ENCODE measurements at places on chromosomes 7 and 10. TPM values are rescaled to one million over a fixed set of nuclear protein-coding genes. Genes with fewer than 3 reads are reported as not detected.

Gene WASHC2C
- 23.4 TPM for total RNA-seq

- no peaks in the 10 kb centered on the region for H3K4me1 ChIP-seq
- no peak for DNase-seq
- no peaks in the 10 kb centered on the region for H3K27me3 ChIP-seq
- no peak overlapping the region for H3K27ac ChIP-seq
- no peaks in the 10 kb centered on the region for H3K36me3 ChIP-seq
Observed at GRCh38 chr7:90648107-90648506, 52.0 kb downstream of the CDK14 start.

- H3K36me3 ChIP-seq: no peaks in the 10 kb centered on the region
- no peaks in the 10 kb centered on the region for H3K27me3 ChIP-seq
- no peak overlapping the region for H3K27ac ChIP-seq
- H3K4me3 ChIP-seq: no peak overlapping the region
- no peak for DNase-seq
Observed at GRCh38 chr7:109844362-109844761, 1246.6 kb upstream of the LRRN3 start.

Gene GPC2
- total RNA-seq: 5.5 TPM

Gene APBB1IP
- 52.1 TPM for total RNA-seq

GRCh38 chr10:74871595-74872382 is 45.4 kb downstream of the KAT6B start:
- peak overlapping the region; percentile 45 for H3K27ac ChIP-seq
- peak; percentile 28 for DNase-seq
- H3K27me3 ChIP-seq: no peaks in the 10 kb centered on the region
- H3K4me1 ChIP-seq: peaks cover 45% of the 10 kb centered on the region
- H3K4me3 ChIP-seq: peak overlapping the region; percentile 32
- no peaks in the 10 kb centered on the region for H3K36me3 ChIP-seq

DNA sequence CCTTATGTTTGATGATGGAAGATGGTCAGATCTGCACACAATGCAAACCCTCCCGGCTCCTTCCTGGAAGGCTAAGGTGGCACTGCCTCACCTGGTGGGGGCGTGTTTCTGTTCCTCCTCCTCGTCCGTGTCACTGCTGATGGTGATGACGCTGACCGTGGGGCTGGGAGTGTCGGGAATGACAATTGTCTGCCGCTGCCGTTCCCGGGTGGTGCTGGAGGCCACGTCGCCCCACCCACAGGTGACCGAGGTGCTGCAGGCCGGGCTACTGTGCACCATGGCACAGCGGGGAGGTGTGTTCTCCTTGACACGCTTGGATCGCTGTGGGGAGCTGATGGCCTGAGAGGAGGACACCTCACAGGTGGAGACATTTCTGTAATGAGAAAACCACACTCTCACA is 73.1 kb downstream of the CLEC2L start:
- H3K4me1 ChIP-seq: no peaks in the 10 kb centered on the region
- H3K36me3 ChIP-seq: peaks cover 22% of the 10 kb centered on the region
- H3K27me3 ChIP-seq: no peaks in the 10 kb centered on the region
- no peak overlapping the region for H3K4me3 ChIP-seq
- H3K27ac ChIP-seq: no peak overlapping the region

GRCh38 chr7:1292972-1293830 is 60.5 kb downstream of the UNCX start:
- peaks cover 19% of the 10 kb centered on the region for H3K27me3 ChIP-seq
- H3K27ac ChIP-seq: no peak overlapping the region
- no peaks in the 10 kb centered on the region for H3K36me3 ChIP-seq
- no peak overlapping the region for H3K4me3 ChIP-seq

DNA sequence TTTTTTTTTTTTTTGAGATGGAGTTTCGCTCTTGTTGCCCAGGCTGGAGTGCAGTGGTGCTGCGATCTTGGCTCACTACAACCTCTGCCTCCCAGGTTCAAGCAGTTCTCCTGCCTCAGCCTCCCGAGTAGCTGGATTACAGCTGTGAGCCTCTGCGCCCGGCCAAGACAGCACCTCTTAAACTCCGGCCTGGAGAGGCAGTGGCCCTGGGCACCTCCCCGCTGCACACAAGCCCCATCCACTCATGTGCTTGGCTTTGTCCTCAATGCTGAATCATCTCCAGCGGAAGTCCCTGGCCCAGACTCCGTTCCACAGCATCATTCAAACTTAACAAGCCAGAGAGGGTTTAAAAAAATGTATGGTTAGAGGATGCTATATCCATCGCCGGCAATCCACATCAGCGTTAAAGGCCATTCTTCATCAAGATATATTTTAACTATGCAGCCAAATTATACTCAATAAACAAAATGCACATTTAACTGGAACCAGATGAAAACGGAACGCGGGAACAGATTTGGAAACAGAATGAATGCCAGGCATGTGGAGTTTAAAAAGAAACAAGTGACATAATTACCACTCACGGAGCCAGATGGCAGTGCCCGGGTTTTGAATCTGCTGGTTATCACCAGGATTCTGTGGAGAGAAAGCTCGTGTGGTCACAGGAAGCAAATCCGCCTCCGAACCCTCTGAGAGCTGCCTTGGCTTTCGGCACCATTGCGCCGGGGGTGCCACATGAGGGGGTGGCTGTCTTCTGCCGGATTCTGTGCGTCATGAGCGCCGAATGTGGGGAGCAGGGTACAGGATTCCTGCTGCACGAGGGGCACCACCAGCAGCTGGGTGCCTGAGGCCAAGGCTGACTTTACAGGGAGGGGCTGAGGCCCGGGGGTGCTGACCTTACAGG is 45.6 kb upstream of the CFAP46 start:
- H3K36me3 ChIP-seq: no peaks in the 10 kb centered on the region
- no peak overlapping the region for H3K4me3 ChIP-seq
- H3K4me1 ChIP-seq: no peaks in the 10 kb centered on the region
- no peak overlapping the region for H3K27ac ChIP-seq

Gene PCGF6
- 13.4 TPM for total RNA-seq

Gene MCMBP
- 90.8 TPM for total RNA-seq

Gene TRPV5
- total RNA-seq: not detected

DNA sequence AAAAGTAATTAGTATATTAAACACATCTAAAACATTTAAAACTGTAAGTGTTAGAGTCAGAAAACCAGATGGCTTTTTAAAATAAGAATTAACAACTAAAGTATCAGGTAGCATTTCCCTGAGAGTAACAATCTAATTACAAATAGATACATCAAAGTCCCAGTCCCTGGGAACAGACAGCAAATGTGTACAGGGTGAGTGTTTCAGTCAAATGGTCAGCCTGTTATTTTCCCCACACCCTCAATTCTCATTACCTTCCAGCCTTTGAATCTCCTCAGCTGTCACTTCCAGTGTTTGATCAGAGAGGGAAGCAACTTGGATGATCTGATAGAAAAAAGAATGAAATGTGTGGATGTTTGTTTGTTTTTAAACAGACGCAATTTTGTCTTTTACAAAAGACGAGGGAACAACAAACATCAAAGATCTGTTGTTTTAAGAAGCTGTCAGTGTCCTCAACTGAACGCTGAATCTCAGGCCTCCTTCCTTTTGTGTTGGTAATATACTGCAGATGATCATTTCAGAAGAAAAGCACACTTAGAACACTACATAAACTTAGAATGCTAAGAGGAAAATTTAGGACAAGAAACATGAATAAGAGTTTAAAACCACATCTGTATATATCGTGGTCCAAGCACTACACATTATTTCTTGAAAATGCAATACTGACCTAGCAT is 29.8 kb downstream of the CEP41 start:
- peaks cover 2% of the 10 kb centered on the region for H3K36me3 ChIP-seq
- DNase-seq: no peak
- peaks cover 9% of the 10 kb centered on the region for H3K4me1 ChIP-seq
- no peak overlapping the region for H3K27ac ChIP-seq
- H3K4me3 ChIP-seq: no peak overlapping the region

DNA sequence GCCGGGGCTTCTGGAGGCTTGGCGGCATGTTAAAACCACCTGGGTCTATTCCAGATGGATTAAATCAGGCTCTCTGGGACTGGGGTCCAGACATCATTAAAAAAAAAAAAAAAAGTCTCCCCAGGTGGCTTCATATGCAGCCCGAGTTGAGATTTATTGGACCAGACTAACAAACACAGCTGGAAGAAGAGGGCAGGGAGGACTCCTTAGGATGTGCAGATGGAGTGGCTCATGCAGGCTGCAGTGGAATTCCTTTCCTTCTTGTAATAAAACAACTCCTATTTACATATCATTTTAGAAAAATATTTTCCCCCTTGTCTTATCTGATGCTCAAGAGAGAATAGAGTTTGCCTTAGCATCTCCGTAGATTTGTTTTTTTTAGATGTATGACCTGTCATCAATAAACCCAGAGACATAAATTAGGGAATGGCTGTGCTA is 238.1 kb downstream of the CAMK1D start:
- H3K36me3 ChIP-seq: peaks cover 5% of the 10 kb centered on the region
- no peak for DNase-seq
- H3K4me1 ChIP-seq: peaks cover 50% of the 10 kb centered on the region
- no peak overlapping the region for H3K27ac ChIP-seq
- no peak overlapping the region for H3K4me3 ChIP-seq

DNA sequence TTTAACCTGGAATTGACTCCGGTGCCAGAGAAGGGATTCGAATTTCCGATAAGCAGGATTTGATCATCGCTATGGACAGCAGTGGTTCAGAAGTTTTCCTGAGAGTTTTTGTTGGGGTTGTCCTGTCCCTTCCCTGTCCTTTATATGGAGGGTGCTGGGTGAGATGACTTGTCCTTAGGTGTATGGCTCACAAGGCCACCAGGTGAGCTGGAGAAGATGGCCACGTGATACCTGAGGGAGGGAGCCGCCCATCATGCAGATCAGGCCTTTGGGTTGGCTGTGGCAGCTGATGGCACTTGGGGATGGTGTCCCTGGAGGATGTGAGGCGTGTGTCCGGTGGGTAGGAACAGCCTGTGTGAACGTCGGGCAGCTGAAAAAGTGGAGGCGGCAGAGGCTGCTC is 187.7 kb downstream of the PTPN20 start:
- no peaks in the 10 kb centered on the region for H3K36me3 ChIP-seq
- H3K27ac ChIP-seq: no peak overlapping the region
- no peak for DNase-seq
- no peak overlapping the region for H3K4me3 ChIP-seq
- H3K4me1 ChIP-seq: no peaks in the 10 kb centered on the region

DNA sequence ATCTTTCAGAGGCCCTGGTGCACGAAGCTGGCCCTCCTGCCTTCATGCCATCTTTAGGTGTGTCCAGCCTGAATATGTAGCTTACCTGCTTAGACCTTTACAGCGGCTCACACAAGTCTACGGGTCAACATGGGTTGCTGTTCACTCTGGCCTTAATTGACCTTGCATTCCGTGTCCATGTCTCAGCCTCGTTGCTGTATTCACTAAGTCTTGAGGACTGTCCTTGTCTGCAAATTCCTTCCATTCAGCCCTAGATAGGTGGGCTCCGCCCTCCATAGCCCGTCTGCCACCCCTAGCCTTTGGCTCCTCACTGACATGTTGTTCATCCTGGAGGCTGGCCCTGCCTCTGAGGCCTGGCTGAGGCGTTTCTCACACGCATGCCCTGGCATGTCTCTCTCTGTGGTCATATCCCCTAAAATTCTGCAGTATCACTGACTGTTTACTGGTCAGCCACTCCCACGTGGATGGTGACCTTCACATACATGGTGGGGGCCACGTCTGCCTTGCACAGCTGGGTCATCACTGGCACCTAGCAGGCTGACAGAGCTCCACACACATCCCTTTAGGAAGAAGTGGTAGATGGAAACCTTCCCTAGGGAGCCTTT is 394.1 kb upstream of the MKI67 start:
- H3K27ac ChIP-seq: no peak overlapping the region
- no peak overlapping the region for H3K4me3 ChIP-seq
- no peak for DNase-seq
- no peaks in the 10 kb centered on the region for H3K36me3 ChIP-seq
- H3K4me1 ChIP-seq: no peaks in the 10 kb centered on the region

Data from activated CD4-positive, alpha-beta memory T cell treated with anti-CD3 and anti-CD28 coated beads for 36 hours (primary cell).